ENCODE measurements at places on chromosomes 1 and 21. TPM values are rescaled to one million over a fixed set of nuclear protein-coding genes. Genes with fewer than 3 reads are reported as not detected.

Gene HAPLN2
- total RNA-seq: not detected

Gene OR2M3
- total RNA-seq: not detected

Gene TPTE
- total RNA-seq: not detected

Gene MEGF6
- 33.6 TPM for total RNA-seq

Gene SPATC1L
- total RNA-seq: 5.9 TPM

Gene C1QA
- 15.8 TPM for total RNA-seq

Gene ZNF691
- total RNA-seq: 12.8 TPM

Gene NR5A2
- 8.3 TPM for total RNA-seq

Gene RUNX3
- total RNA-seq: 0.62 TPM

Gene KMO
- total RNA-seq: 0.10 TPM

Gene GJA5
- total RNA-seq: 15.4 TPM

Gene HSF2BP
- total RNA-seq: 1.0 TPM

Gene C1orf94
- total RNA-seq: not detected

Gene NR0B2
- total RNA-seq: not detected

Gene TTLL7
- 44.2 TPM for total RNA-seq

Gene AADACL4
- total RNA-seq: not detected

Gene MSH4
- 0.51 TPM for total RNA-seq

Gene DSTYK
- total RNA-seq: 15.8 TPM

Gene ITPKB
- 34.2 TPM for total RNA-seq

Gene SDC3
- 26.0 TPM for total RNA-seq

Gene TTC3
- total RNA-seq: 339 TPM

Gene ARHGAP30
- 3.0 TPM for total RNA-seq

Gene HUNK
- 2.5 TPM for total RNA-seq

Gene NFIA
- 68.1 TPM for total RNA-seq

Gene CELA2A
- not detected for total RNA-seq

Gene MTARC2
- total RNA-seq: 13.3 TPM

Gene LEFTY1
- total RNA-seq: not detected

Gene CCDC185
- not detected for total RNA-seq

Gene CRTC2
- 3.2 TPM for total RNA-seq

Gene ARL8A
- total RNA-seq: 29.8 TPM

Gene CR1L
- total RNA-seq: not detected

Gene TRIM46
- 0.72 TPM for total RNA-seq

Gene TMEM69
- 9.0 TPM for total RNA-seq

Gene MYOG
- 256 TPM for total RNA-seq

Gene LY9
- total RNA-seq: 0.62 TPM

Gene CLCA4
- total RNA-seq: 1.7 TPM

Gene TIAM1
- total RNA-seq: 28.0 TPM

Gene NBPF6
- not detected for total RNA-seq

Gene FAM151A
- not detected for total RNA-seq

Gene TCP10L
- 1.4 TPM for total RNA-seq

Gene S100A7A
- total RNA-seq: not detected

Gene C1orf116
- total RNA-seq: 3.6 TPM

Gene GJA9
- not detected for total RNA-seq

Gene ST6GALNAC3
- total RNA-seq: 6.5 TPM

Gene CACHD1
- total RNA-seq: 12.8 TPM

Gene SDF4
- total RNA-seq: 69.1 TPM

Gene ALDH4A1
- total RNA-seq: 6.9 TPM

Gene LMX1A
- 0.72 TPM for total RNA-seq

Gene TMEM59
- 161 TPM for total RNA-seq

Gene TGFB2
- 40.1 TPM for total RNA-seq
